ENCODE measurements at places on chromosomes 2 and 18.

- DNase-seq: no peak
These were observed 6.0 kb downstream of the EN1 start for GRCh38 chr2:118841450-118841827.

DNA sequence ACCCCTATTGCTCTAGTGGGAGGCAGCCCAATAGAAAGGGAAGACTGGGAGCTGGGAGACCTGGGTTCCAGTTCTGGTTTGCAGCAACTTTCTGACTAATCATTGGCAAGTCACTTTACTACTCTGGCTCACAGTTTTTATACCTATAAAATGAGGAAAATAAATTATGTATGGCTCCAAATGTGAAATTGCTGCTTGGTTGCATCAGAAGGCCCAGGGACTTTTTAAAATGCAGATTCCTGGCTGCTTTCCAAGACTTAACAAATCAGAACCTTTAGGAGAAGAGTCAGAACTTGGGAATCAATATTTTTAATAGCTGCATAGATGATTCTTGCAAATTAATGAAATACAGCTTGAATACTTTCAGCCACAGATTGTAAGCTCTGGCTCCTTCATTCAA, 943.9 kb downstream of the EPHA4 start:
- DNase-seq: no peak

- no peak for DNase-seq
These were observed 328.5 kb upstream of the FANCL start for GRCh38 chr2:58569475-58570185.

- DNase-seq: no peak
These were observed 72.4 kb upstream of the IL1R1 start for GRCh38 chr2:102070058-102070642.

DNA sequence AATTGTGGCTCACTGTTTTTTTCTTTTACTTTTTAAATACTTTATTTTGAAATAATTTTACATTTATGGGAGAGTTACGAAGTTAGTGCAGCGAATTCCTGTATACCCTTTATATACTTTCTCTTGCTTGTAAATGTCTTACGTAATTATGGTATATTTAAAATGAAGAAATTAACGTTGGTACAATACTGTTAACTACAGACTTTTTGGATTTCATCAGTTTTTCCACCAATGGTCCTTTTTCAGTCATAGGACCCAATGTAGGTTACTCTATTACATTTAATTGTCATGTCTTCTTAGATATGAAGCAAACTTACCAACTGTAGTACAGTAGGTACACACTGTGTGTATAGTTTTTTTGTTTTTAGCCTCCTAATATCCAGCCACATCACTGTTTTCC, 76.3 kb downstream of the BOLA3 start:
- DNase-seq: no peak

GRCh38 chr18:50842846-50843245, 23.0 kb upstream of the MRO start:
- DNase-seq: no peak

DNA sequence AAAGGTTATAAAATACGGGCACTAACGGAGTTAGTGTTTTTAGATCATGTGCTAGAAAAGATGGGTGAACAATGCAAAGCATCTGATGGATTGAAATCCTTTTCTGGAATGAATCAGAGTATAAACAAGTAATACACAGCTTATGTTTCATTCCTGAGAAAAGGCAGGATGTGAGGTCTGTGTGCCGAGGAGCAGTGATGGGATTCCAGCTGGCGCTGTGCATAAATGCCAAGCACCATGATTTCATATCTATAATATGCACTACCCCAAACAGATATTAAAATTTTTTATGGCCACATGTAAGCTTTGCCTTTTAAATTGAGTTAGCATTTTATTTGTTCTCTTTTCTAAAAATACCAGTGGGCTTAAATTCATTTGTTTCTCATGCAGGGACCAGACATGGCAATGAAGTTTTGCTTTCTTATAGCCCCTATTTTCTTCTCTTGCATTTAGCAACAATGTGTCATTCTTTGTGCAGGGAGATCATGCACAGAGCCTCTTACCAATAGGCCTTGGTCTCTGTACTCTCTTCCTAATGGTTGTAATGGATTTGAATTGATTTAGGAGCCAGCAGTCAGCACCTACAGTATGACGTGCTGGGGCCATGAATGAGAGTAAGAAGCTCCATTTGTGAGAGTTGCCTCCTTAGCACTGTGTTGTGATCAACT, 323.9 kb downstream of the SLC8A1 start:
- DNase-seq: no peak

GRCh38 chr2:67394734-67395133, 2.4 kb upstream of the ETAA1 start:
- no peak for DNase-seq
